ENCODE measurements at places on chromosomes 13 and 19.

- peak overlapping the region; percentile 73 for H3K4me3 ChIP-seq
- no peaks in the 10 kb centered on the region for H3K27me3 ChIP-seq
- H3K4me1 ChIP-seq = peaks cover 93% of the 10 kb centered on the region
Observed at GRCh38 chr19:39401549-39402345, 4.9 kb upstream of the ZFP36 start.

GRCh38 chr19:31470229-31470939 lies 121.1 kb upstream of the TSHZ3 start:
- no peak overlapping the region for H3K4me3 ChIP-seq
- H3K4me1 ChIP-seq = no peaks in the 10 kb centered on the region
- H3K27me3 ChIP-seq = peaks cover 3% of the 10 kb centered on the region

DNA sequence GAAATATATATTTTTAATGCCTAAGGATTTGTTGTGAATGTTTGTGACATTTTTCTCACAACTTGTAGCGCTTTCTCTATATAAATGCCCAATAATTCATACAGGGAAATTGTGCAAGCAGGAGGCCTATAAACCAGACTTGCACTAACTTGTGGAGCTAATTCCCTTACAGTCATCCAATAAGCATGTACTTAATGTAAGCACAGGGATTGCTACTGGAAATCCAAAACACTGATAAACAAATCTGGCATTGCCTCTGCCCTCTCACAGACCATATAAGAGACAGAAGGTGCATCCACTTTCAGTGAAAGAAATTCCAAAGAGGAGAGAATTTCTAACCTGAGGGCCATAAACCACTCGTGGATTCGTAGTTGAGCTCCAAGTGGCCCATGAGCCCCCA lies 518.8 kb downstream of the MYO16 start:
- DNase-seq = no peak
- no peak overlapping the region for H3K27ac ChIP-seq
- H3K36me3 ChIP-seq = no peaks in the 10 kb centered on the region
- no peaks in the 10 kb centered on the region for H3K27me3 ChIP-seq
- no peaks in the 10 kb centered on the region for H3K4me1 ChIP-seq

DNA sequence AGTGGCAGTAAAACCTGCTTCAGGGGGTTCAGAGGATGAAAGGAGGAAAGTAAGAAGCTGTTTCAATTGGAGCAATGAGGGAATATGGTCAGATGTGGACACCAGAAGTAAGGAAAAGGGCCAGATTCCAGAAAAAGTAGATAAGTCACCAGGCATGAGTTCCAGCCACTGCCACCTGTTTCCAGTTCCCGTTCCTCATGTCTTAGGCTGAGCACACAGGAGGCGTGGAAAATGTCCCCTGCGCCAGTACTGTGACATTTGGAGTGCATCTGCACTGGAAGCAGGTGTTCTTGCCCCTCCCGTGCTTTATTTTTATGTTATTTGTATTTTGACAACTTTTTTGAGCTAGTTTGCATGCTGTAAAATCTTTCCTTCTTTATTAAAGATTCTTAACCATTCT lies 25.3 kb downstream of the LMO7 start:
- no peaks in the 10 kb centered on the region for H3K27me3 ChIP-seq
- no peaks in the 10 kb centered on the region for H3K4me1 ChIP-seq
- no peaks in the 10 kb centered on the region for H3K36me3 ChIP-seq
- no peak overlapping the region for H3K4me3 ChIP-seq
- DNase-seq = no peak

DNA sequence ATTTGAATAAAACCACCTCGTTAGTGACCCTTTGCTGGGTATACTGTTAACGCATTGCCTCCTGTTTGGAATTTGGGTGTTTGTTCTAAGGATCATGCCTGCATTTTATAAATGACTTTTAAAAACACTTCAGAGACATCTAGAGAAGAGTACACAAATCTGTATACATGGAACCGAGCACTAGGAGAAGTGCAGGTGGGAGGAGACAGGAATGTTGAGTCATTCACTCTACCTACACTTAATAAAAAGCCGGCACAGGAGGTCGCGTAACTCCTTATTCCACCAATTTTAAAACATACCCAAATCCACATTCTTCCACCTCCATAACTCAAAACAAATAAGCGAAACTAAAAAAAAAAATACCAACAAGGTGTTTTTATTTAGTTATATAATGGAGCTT lies 48.6 kb downstream of the FGF9 start:
- DNase-seq = no peak
- no peaks in the 10 kb centered on the region for H3K4me1 ChIP-seq
- peaks cover 16% of the 10 kb centered on the region for H3K27me3 ChIP-seq
- H3K36me3 ChIP-seq = no peaks in the 10 kb centered on the region

GRCh38 chr13:97256343-97256783 lies 34.2 kb downstream of the MBNL2 start:
- no peak overlapping the region for H3K27ac ChIP-seq
- DNase-seq = no peak
- H3K4me1 ChIP-seq = peaks cover 33% of the 10 kb centered on the region

All from CD4-positive, alpha-beta T cell (primary cell).